ENCODE measurements at places on chromosomes 13 and 19.

DNA sequence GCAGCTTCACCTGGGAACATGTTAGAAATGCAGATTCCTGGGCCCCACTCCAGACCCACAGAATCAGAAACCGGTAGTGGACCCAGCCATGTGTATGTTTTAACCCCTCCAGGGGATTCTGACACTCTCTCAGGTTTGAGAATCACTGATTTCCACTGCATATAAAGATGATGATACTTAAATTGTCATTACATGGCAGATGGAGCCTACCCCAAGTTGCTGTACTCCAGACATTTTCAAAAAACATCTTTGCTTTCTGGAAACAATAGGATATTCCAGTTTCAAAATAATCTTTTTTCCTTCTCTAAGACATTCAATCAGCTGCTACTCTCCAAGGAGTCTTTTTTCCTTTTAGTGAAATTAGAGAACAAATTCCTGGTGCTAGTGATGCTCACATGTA, 48.6 kb upstream of the RGCC start:
- no peak for DNase-seq

DNA sequence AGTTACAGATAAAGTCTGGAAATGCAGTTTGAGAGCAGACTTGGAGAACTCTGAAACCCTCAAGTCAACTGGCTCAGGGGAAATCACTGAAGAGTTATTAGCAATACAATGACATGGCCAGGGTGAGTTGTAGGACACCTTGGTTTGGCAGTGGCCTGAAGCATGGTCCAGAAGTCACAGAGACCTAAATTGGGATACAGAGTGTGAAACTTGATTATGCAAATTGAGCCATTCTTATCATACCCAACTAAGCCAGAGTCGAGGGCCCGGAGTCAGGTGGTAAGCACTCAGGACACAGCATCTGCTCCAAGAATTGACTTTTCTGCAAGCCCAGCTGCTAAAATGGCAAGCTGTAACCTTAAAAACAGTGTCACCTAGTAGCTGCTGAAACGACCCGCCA, 224.5 kb downstream of the DCLK1 start:
- DNase-seq = no peak

DNA sequence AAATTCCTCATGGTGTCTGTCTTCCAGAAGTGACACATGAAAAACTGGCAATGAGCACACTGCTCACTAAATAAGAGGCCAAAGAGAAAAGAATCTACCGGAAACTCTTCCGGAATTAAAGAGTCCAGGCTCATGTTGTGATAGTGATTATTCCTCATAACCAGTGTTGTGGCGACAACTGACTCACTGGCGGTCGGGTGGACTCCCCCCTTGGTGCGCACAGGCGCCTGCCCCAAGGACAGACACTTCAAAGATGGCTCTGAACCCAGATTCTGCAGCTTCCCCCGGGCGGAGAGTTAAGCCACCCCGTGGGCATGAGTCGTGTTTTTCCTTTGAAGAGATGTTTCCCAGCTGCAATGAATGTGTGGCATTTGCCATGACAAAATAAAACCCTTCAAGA, 10.3 kb downstream of the IL17D start:
- DNase-seq = no peak

GRCh38 chr13:49833402-49833801, 40.9 kb upstream of the KPNA3 start:
- DNase-seq = no peak

DNA sequence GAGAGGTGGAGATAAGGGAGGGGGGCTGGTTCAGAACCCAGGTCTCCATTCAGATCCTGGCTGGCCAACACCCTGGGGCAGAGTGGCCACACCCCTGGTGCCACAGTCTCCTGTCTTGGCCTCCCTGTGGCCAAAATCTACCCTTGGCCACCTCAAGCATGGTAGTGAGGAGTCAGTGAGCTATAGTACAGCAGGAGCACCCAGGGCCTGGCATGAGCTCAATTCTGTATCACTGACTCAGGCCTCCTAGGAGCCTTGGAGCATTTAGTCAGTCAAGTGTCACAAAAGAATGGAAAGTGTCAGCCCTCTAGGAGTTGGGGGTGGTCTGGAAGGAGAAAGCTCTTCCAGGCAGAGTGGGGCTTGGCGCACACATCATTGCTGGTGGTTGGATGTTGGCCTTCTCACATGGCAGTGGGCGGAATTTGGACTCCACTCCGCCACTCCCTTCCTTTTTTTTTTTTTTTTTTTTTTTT, 6.6 kb upstream of the CD79A start:
- DNase-seq = no peak

DNA sequence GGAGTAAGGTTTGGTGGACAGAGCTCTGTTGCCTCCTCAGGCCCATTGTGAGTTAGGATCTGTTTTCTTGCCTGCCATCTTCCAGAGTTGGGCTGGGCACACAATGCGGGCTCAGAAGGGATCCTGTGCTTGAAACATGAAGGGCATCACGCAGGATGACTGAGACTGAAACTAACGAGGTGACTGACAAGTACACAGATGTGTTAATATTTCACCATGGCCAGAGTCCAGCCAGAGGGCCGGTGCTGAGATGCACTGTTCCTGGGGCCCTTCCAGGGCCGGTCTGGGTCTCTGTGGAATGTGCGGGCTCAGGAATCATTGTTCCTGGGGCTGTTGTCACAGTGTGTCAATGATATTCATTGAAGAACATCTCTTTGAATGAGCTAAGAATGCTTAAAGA, 163.7 kb downstream of the URI1 start:
- DNase-seq = no peak

All from activated CD4-positive, alpha-beta T cell treated with anti-CD3 and anti-CD28 coated beads for 1 hour (primary cell).